NCI-H1092 (cell line): ENCODE measurements at places on chromosomes 12 and 14.

DNA sequence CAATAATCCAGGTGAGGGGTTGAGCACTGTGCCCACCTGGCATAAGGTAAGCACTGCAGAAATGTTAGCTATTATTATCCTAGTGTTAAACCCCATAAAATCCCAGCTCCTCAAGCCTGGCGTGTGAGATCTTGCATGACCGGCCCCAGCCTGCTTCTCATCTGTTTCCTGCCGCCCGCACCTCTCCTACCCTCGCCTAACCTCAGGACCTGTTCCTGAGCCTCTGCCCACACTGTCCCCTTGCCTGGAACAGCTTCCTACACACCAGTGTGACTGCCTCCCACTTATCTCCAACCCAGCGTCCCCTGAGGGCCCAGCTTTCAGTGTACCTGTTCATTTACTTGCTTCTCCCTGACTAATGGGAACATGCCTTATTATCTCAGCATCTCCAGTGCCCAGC lies 24.7 kb downstream of the ISCA2 start:
- DNase-seq, result no peak

DNA sequence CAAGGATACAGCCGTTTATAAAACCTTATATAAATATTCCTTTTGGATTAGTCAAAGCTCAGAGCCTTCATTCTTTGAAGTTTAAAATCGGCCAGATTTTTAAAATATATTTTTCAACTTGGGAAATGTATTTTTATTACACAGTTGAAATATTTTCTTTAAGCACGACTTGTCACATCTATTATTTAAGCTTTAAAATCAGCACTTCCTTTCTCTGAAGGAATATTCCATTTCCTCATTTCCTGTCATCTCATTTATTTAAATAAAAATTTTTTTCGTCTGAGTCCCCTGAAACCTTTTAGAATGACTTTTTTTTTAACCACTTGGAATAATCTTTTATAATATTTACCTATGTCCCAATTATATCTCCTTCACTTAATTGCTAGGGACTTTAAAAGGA lies 107.5 kb upstream of the PDE3A start:
- no peak for DNase-seq

DNA sequence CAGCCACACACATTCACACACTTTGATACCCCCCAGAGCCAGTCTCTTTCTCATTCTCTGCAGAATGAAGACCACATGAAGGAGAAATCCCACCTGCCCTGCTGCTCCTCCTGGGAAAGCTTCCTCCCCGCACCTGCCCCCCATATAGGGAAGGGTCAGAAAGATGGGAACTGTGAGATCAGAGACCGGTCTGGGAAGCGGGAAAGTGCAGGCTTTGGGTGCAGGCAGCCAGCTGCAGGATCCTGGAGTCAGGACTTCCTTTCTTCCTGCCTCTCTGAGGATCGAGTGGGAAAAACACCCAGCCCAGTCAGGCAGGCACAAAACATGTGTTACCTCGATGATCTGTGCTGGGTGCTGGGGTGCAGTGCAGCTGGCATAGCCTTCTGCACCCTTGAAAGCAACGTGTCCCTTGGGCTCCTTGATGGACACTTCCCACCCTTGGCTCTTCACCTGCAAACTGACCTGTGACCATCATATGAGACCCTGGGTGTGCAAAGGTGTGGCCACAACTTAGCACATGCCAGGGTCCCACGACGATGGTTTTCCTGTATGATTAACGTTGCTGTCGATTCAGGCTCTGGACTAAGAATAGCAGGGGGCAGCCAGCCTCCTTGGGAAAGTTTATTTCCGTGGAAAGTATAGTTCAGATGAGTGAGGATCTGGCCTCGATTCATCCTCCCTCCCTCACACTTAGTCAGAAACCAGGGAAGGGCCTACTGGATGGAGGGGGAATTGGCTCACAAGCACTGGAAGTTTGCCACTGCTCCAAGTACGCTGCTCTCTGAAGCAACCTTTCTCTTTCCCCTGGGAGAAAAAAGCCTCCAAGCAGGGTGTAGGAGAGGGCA lies 105.4 kb upstream of the MED13L start:
- no peak for DNase-seq

- DNase-seq, result no peak
Measured at GRCh38 chr14:55846826-55847446, 266.9 kb downstream of the KTN1 start.

GRCh38 chr12:57776247-57776587 lies 3.8 kb downstream of the EEF1AKMT3 start:
- DNase-seq, result no peak

DNA sequence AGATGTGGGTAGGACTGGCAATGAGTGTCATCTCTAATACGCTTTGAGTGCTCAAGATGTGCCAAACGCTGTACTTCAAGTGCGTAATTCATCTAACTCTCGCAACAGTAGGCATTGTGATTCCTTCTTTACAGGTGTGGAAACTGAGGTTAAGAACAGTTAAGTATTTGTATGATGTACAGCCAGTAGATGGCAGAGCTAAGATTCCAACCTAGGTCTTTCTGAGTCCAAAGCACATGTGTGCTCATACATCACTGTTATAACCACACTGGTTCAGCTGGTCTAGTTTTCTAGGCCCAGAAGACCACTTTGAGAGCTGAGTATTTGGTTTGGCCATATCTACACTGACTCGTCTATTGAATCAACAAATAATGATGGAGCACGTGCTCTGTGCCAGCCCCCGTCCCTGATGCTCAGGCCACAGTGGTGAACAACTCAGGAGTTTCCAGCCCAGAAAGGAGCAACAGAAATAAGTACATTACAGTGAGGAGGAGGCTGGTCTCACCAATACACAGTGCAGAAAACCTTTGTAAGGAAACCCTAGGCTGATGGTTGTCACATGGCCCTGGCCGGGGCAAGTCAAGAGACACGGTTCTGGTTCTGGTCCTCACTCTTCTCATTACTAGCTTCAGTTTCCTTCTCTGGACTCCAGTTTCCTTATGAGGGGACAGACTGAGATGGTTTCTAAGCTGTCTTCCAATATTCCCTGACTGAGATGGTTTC lies 69.3 kb upstream of the SCN8A start:
- DNase-seq, result no peak

GRCh38 chr14:30728471-30728870 lies 106.4 kb downstream of the SCFD1 start:
- DNase-seq, result no peak

DNA sequence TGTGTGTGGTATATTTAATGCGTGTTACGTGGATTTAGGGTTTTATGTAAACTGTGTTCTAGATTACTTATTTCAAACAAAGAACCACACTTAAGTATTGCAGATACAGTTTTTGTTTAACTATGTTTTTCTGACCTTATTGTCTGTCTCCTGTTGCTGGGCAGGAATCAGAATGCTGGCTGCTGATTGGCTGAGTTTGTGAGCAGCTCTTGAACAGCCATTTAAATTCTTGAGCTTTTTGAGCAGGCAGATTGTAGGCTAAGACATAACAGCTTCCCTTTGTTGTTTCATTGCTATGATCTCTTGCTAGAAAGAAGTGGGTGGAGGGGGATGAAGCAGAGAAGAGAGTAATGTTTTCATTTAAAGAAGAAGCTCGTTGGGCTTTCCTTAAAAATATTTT lies 52.2 kb downstream of the ATF7IP start:
- DNase-seq, result no peak
